ENCODE measurements at places on chromosomes 2 and 18.

DNA sequence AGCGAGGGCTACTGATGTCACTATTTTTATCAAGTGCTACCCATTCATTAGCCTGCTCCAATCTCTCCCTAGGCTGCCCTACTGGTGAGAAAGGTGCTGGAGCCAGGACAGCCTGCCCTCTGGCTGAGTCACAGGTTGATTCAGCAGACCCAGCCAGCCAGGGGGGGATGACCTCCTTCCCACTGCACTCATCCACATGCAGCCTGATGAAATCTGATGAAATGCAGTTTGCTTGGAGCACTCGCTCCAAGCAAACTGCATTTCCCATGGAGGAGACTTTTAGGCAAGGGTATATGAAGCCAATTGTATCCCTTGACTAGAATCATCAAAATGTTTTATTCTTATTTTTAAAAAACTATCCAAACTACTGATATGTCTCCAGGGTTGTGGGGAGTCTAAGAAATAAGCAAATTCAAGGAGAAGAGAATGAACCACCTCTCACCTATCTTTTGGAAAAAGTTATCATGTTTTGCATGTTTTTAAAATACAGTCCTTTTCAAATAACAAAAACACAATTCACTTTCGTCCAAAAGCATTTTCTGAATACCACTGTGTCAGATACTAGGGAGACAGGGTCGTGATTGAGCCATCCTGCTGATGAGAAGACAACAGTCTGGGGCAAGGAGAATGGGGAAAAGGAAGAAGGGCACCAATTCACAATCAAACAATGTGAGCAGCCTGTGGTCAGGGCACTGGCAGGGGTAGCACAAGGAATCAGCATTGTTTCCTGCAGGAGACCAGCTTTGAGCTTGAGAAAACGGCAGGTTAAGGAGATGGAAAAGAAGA lies 128.3 kb downstream of the AFF3 start:
- no peak for DNase-seq

DNA sequence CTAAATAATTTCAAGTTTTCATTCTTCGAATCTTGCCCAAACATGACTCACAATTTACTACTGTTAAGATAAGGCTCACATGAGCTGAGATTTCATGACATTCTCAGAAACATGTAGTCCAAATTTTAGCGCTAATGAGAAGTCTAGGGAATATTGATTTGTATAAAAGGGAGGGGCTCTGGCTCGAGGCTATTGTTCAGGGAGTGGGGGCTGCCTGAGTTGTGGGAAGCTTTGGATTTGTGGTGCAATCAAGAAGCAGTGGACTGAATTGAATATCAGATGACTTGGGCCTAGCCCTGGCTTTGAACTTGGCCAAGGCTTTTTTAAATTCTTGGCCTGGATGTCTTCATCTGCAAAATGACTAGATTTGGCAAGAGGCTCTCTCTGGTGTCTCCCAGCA lies 674.9 kb upstream of the FANCL start:
- no peak for DNase-seq

- no peak for DNase-seq
Observed at GRCh38 chr18:8783335-8783993, 78.1 kb downstream of the MTCL1 start.

GRCh38 chr2:175461839-175462238 lies 280.3 kb upstream of the ATP5MC3 start:
- DNase-seq: no peak

- DNase-seq: no peak
Observed at GRCh38 chr2:26640331-26640745, 828 bp downstream of the CIB4 start.

DNA sequence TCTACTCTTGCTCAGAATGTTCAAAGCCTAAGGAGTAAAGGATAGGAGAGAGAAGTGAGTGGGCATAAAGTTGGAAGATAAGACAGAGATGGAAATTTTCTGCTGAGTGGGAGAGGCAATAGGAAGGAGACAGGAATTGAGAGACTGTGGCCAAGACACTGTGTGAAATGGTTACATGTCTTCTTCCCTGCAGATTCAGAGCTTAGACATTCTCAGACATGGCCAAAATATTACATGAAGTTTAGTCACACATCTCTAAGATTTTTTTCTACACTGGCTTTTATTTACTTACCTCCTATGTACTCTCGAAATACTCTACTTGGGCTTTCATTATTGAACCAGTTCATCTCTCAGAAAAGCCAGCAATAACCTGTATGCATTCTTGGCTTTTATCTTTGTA lies 363.0 kb upstream of the FANCL start:
- no peak for DNase-seq

GRCh38 chr2:37570773-37571586 lies 100.5 kb downstream of the CDC42EP3 start:
- DNase-seq: no peak

DNA sequence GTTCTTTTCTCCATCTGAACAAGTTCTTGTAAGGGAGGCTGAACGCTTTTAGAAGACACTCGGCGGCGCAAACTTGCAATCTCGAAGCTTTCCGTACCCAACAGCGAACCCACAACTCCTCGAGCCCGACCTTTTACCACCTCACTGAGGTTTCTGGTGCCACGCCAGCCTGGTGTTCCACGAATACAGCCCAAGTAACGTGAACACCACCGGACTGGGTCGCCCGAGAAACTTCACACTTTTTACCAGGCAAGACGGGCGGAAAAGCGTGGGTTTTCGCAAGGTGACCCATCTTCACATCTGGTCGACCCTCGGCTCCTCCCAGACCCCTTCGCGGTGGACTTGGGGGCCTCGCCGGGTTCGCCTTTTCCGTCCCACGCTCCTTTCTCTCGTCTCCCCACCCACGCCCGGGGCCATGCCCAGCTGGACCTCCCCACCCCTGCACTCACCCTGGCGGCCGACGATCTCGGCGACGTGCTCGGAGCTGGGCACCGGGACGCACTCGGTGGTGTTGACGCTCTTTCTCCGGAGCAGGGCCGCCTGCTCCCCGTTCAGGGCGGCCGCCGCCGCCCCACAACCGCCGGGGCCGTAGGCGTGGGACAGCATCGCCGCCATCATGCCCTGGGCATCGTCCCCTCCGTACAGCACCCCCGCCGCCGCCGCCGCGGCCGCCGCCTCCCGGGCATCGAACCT lies 1.2 kb downstream of the MEX3C start:
- peak; percentile 27 for DNase-seq

- DNase-seq: no peak
Observed at GRCh38 chr2:21544392-21544791, 420.6 kb downstream of the TDRD15 start.

GRCh38 chr2:121355488-121355887 lies 70.5 kb upstream of the TFCP2L1 start:
- no peak for DNase-seq

DNA sequence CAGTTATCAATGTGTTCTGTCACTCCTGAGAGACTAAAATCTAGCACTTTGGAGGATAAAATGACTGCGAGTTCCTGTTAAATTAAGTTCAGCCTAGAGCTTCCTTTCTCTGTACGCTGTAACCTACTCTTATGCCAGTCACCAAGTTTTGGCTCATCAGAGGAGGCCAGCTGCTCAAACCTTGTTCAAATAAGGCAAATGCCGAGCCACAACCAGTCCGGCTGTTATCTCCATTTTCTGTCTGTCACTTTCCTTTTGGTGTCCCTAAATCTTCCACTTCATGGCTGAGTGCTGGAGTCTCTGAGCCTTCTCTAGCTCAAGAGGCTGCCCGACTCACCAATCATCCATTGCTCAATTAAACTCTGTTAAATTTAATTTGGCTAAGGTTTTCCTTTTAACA lies 33.5 kb upstream of the PXDN start:
- DNase-seq: no peak

DNA sequence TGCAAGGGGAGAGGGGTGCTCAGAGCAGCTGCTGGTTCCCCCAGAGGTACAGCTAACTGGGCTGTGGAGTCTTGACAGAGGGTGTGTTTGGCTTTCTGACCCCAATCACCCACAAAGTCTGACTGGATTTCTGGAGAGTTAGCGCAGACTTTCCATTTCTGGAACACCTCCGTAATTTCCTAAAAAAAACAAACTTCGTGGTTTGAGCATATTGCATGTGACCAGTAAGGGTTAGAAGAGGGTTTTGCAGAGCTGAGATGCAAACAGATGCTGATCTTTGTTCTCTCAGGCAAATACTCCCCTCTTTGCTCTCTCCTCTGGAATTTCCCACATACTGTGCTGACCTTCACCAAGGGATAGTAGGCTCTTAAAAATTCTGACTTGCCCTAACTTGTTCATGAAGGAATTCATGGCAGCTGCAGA lies 44.5 kb upstream of the TMEM247 start:
- no peak for DNase-seq

GRCh38 chr2:236600892-236601291 lies 31.3 kb downstream of the ACKR3 start:
- no peak for DNase-seq

- no peak for DNase-seq
Observed at GRCh38 chr18:32577561-32577960, 106.9 kb upstream of the GAREM1 start.

DNA sequence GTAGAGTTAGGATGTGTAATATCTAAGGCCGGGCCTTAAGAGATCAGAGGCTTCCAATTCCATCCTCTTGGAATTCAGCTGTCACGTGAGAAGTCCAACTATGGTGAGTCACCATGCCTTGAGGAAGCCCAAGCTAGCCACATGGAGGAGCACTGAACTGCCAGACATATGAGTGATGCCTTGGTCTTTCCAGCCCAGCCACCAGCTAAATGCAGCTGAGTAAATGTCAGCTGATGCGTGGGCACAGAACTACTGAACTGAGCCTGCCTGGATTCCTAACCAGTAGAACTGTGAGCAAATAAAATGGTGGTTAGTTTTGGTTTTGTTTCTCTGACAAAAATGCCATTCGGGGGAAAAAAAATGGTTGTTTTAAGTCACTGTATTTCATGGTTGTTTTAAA lies 153.7 kb upstream of the SERTAD2 start:
- no peak for DNase-seq

- no peak for DNase-seq
Observed at GRCh38 chr18:35810520-35810919, 162.0 kb upstream of the RMP24 start.

- no peak for DNase-seq
Observed at GRCh38 chr2:236883819-236884218, 201.9 kb upstream of the COPS8 start.

- DNase-seq: no peak
Observed at GRCh38 chr2:161999321-161999720, 74.7 kb downstream of the DPP4 start.

DNA sequence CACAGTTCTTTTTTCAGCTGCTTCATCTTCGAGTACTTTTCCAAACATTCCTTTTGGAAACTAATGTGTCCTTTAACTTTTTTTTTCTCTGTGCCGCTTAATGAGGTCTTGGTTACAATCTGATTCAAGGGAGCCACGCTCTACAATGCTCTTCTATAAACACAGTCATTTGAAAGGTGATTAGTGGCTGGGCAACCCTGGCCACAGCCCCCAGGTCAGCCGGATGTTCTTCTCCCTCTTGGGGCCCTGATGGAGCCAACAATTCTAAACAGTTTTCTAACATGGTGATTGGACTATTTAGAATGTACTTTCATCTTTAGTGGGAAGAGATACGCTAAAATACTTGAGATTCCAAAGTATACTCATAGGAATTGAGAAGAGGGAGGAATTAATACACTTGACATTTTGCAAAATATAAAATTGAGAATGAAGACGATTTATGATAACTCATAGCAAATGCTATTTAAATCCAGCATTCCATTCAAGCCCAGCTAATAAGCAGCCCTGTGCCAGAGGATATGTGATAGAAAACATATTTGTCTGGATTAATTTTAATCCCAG lies 83.7 kb upstream of the MBOAT2 start:
- no peak for DNase-seq

- DNase-seq: no peak
Observed at GRCh38 chr2:195494451-195494850, 162.6 kb upstream of the SLC39A10 start.

DNA sequence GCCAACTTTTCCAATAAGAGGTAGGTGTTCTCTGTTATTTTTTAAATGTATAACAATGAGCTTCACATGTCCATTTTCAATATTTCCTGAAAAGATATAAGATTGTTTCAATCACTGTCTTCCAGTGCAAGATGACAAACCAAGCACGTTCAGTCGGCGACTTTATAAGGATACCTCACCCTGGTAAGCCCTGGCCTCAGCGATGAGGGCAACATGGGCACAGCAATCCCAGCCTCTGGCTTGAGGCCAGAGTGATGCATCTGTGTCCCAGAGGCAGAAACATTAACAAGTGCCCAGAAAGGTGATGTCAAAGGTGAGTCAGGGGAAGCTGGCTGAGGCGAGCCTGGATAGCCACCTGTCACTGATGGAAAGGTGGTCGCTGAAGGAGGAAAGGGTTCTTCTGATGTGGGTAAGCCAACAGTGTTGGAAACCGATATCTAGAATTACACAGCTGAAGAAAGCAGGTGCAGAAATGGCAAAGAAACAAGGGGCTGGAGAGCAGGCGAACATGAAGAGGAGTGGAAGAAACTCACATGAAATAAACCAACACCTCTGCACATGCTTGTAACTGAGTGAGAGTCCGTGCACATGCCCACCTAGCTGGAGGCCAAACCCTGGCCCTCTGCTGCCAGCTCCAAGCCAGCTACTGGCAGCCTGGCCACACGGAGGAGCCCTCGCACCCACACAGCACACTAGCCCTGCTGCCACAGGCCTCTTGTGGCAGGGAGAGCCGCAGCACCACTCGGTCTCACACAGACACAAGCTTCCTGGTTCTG lies 65.5 kb downstream of the FBXO15 start:
- DNase-seq: peak; percentile 62

DNA sequence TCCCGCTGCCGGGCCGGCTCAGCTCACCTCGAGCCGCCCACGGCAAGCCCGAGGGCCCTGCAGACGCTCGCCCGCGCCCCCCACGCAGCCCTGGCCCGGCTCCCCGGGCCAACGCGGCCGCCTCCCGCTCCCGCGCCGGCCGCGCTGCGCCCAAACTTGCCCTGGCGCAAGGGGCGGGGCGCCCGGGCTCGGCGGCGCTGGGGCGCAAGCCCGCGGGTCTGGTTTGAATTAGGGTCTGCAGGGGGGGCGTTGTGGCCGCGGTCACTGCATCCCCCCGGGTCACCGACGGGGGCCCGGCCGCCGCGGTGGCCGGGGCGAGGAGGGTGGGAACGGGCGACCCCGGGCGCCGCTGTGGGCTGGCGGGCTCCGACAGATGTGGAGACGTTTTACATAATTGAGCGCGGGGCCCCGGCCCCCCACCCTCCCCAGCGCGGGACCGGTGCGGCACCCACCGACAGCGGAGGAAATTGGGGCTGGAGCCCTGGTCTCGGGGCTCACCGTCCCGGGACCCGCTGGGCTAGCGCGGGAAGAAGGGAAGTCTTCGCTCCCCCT lies 690 bp downstream of the SDC1 start:
- DNase-seq: no peak

DNA sequence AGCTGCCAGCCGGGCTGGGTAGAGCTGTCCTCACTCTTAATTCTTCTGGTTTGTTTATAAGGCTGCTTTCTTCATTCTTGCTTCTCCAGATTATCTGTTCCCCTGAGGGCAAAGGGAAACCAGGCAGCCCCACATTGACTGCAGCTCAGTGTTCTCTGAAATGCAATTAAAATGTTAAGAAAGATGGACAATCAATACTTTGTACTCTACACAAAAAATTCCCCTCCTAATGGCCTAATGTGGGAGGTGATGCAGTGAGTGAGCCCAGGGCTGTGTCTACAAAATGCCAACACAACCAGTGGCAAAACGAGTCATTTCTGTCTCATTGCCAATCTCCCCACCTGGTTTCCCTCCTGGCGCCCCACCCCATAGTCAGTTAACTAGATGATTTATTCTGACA lies 541.7 kb upstream of the RAB6C start:
- no peak for DNase-seq

GRCh38 chr18:65942854-65943253 lies 192.0 kb downstream of the CDH7 start:
- DNase-seq: no peak
